ENCODE measurements at places on chromosomes 5 and 9. TPM values are rescaled to one million over a fixed set of nuclear protein-coding genes. Genes with fewer than 3 reads are reported as not detected.

Gene SPATA6L
- 1.0 TPM for polyA plus RNA-seq

Gene SLC24A2
- 9.2 TPM for polyA plus RNA-seq

DNA sequence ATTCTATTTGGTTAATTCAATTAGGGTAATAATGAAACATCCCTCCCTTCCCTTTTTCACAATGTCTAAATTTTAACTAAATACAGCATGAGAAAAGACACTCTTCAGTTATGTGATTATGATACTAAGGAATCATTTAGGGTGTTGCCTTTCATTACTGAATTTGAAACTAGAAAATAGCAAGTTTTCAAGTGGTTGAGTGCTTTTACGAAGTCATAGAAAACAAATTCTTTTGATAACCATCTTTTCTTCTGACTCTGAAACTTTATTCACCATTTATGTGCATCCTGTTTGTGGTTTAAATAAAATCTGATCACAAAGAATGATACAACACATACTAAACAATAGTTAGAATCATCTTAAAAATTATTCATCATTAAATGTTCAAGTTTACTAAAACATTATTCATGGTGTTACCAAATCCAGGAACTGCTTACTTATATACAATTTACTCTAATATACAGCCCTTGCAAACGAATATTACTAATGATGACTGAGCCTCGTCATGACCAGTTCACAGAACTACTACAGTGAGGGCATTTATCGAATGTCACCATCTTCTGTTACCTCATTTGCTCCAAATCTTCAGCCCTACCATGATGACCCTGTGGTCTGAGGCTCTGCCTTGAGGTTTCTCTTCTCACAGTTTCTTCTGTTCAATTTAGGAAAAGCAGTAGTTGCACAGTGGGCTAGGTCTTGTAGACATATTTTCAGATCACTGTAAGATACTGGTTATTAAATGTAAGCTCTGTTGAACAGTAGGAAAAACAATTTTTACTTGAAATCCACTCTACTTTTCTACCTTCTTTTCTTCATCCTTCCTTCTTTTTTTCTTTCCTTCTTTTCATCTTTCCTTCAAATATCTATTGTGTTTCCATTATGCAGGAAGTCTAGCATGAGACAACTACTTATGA, 18.3 kb upstream of the IL9 start:
- DNase-seq: no peak

- DNase-seq: no peak
Measured at GRCh38 chr9:83642793-83643192, 19.9 kb downstream of the IDNK start.

- no peak for DNase-seq
Measured at GRCh38 chr5:175025077-175025476, 300.7 kb downstream of the MSX2 start.

DNA sequence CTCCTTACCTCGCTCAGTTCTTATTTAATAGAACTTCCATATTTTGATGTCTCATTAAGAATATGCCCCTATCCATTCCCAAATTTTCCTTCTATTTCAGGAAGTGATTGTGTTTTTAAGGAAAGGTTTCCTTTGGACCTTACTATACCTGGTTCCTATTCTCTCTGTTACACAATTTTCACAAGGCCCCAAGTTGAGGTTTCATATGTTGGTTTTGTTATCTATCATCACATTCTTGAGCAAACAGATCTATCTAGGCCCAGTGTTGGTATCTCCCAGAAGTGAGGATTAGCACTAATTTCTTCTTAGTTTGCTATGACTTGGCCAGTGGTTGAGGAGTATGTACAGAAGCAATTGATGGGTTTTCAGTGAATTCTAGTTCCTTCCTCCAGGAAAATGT, 41.5 kb downstream of the ALG2 start:
- DNase-seq: no peak

- DNase-seq: no peak
Measured at GRCh38 chr5:34675857-34676256, 19.7 kb downstream of the RAI14 start.

GRCh38 chr5:148844433-148845280, 18.2 kb downstream of the ADRB2 start:
- DNase-seq: no peak

DNA sequence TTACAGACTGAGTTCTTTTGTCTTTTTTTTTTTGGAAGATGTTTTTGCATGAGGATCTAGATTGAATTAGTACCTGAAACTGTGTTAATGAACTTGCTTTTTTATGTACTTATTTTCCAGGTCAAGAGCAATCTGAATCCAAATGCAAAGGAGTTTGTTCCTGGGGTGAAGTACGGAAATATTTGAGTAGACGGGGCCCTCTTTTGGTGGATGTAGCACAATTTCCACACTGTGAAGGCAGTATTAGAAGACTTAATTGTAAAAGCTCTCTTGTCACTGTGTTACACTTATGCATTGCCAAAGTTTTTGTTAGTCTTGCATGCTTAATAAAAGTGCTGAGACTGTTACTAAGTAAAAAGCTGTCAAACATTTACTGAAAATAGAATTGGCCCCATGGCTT, 14.5 kb downstream of the SLC23A1 start:
- no peak for DNase-seq
